GM23338 (cell line): ENCODE measurements at places on chromosomes 12 and 14.

- DNase-seq, result no peak
These were observed 273.9 kb downstream of the TRHDE start for GRCh38 chr12:72546106-72546505.

DNA sequence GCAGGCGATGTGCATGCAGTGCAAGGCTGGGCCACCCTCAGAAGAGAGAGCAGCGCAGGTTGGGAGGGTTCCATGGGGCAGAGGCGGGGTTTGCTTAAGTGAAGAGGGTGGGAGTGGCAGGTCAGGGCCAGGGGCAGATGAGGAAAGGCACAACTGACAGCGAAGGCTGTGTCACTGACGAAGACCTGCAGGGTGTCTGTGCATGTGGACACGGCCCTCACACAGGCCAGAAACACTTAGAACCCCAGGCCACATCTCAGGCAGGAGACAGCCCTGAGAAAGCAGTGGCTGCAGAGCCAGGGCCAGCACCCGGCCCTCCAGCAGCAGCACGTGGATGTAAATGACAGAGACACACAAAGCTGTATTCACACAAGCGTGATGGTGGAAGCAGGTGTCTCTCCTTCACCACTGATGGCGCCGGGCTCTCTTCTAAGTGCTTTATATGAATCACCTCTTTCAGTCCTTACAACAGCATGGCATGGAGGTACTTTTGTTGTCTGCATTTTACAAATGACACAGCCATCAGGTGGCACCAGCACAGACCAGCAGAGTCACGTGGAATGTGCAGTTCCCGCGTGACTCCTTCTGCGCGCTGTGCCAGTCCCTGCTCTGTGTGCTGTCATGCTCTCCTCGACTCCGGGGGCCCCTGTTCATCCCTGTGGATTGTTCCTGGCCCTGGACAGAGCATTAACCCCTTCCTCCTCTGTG is 54.6 kb downstream of the TSPAN11 start:
- no peak for DNase-seq

GRCh38 chr14:66306101-66306500 is 180.1 kb upstream of the CCDC196 start:
- DNase-seq, result no peak

DNA sequence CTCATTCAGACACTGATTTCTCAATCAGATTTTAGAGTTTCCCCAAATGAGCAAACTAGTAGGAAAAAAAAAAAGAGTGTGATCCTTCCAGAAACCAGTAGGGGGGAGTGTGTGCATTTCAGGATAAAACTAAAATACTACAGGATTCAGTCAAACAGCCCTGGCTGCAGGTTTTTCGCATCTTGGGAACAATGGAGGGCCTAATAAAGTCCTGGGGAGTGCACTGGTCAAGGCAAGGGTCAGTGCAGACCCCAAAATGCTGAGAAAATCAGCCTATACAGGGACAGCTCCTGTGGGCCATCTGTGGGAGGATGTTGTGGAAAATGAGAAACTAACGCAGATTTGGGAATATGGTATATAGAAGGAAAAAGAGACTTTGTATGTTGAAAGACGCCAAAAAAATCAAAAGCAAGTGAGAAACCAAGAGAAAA is 22.2 kb upstream of the ABCD4 start:
- peak; percentile 90 for DNase-seq

- DNase-seq, result no peak
These were observed 121.5 kb upstream of the SFSWAP start for GRCh38 chr12:131589221-131589897.

- no peak for DNase-seq
These were observed at the start of gene CD69 for GRCh38 chr12:9760699-9761418. CD69 (minus strand) TSS chr12:9760901; CDS start chr12:9760820, 81 bp downstream.

GRCh38 chr14:79352076-79352630 is 859.2 kb downstream of the DIO2 start:
- DNase-seq, result no peak

DNA sequence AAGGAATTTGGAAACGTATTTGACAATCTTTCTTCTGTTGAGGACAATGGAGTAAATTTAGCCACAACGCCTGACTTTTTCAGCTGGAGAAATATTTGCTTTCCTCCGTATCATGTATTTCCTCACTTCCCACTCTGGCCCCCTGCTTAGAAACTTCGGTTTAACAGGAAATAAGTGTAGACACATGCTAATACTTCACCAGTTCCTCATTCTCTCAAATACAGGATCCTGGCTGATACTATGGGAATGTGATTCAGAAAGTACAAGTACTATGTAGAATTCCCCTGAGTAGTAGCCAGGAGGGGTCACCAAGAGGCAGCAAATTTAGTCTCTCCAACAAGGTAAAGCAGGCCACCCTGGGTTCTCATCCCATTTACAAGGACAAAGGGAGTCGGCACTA is 58.0 kb downstream of the FAR2 start:
- peak; percentile 37 for DNase-seq

GRCh38 chr12:76719171-76720041 is 44.5 kb upstream of the ZDHHC17 start:
- DNase-seq, result peak; percentile 24

DNA sequence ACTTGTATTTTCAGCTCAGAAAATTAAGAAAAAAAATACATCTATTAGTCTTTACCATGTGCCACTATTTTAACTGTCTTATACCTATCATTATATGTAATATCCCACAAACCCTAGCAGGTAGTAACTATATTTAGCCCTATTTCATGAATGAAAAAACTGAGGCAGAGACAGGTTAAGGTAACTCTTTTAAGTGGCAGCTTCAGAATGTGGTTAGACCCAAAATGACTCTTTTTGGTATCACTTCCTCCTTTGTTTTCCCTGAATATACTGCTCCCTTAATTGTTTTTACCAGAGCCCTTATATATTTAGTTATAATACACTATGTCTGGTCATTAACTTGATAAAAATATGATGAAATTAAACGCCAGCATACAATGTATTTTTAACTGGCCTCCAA is 235.6 kb upstream of the RPL10L start:
- DNase-seq, result no peak

DNA sequence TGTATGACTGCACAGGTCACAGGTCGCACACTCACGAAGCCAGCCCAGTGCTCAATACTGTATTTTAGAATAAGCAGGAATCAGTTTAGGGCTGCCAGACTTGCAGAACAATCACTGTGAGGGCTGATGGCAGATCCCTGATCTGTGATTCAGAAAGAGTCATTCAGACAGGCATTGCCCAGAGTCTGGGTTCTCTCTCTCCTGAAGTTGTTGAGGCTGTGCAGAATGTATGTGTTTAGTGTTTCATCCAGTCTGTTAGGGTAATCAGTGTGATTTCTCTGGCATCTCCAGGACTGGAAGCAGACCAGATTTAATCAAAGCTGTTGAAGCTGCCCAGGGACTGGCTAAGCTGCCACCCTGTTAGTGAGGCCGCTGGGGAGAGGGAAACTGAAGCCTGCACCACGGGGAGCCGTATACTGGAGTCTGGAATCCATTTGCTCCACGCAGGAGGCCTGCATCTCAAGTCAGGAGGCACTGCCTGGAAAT is 69.3 kb downstream of the ETV6 start:
- DNase-seq, result no peak

DNA sequence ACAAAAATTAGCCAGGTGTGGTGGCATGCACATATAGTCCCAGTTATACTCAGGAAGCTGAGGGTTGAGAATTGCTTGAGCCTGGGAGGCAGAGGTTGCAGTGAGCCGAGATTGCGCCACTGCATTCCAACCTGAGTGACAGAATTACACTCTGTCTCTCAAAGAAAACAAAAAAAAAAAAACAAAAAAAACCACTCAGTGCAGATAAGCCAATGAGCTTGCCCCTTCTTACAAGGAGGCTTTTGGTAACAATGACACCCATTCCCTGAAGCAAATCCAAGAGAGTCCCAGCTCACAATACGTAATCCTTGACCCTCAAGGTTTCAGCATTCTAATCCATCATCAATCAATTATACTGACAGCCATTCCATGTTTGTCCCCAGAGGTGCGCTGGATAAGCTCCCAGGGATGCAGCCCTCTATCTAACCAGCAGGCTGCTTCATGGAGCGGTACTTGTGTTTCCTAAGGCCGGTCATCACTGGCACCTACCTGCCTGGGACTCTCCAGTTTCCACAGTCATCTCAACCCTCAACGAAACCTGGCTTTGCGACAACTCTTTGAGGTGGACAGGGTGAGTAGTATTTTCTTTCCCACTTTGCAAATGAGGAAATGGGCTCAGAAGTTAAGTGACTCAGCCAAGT is 12.4 kb downstream of the GCN1 start:
- no peak for DNase-seq

- DNase-seq, result no peak
These were observed 259.6 kb upstream of the RGS6 start for GRCh38 chr14:71672596-71672995.

- DNase-seq, result no peak
These were observed 23.8 kb downstream of the SLC6A13 start for GRCh38 chr12:238736-239398.

DNA sequence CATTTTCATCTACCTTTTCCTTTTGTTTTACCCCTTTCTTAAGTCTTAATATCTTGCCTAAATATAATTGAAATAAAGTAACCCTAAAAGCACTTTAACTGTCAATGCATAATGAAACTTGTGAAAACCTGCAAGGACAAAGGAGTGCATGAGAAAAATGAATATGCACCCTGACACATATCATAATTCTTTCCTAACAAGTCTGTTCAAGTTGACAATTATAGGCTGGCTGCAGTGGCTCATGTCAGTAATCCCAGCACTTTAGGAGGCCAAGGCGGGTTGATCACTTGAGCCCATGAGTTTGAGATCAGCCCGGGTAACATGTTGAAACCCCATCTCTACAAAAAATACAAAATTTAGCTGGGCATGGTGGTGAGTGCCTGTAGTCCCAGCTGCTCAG is 65.4 kb downstream of the FGD6 start:
- no peak for DNase-seq

DNA sequence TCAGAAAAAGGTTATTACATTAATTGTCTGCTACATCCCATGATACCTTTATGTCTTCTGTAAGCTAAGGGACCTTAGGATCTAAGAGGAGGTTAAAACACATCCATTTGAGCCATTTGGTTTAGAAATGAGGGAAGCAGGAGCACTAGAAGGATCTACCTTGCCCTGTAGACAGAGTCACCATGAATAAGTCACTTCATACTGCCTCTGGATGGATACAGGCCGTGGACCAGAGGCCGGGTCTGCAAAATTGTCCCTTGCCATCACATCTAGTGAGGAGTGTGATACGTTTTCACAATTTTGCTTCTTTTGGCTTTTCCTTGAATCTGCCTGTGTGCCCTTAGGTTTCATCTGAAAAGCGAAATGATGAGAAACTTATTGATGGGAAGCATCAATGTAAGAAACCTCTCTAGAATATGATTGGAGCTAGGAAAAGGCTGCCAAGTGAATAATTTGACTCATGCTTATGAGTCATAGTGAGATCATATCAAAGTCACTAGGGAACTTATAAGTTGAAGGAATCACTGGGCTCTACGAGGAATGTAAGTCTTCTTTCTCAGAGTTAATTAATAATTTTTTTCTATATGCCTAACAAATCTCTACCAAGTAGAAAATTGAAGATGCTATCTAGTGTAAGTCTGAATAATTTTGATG is 10.8 kb downstream of the GLRX5 start:
- DNase-seq, result no peak

- no peak for DNase-seq
These were observed 15.7 kb downstream of the ACTR6 start for GRCh38 chr12:100216337-100216736.

GRCh38 chr14:35999294-35999693 is 173.2 kb downstream of the BRMS1L start:
- DNase-seq, result no peak
